ENCODE measurements at places on chromosomes 11 and 22.

DNA sequence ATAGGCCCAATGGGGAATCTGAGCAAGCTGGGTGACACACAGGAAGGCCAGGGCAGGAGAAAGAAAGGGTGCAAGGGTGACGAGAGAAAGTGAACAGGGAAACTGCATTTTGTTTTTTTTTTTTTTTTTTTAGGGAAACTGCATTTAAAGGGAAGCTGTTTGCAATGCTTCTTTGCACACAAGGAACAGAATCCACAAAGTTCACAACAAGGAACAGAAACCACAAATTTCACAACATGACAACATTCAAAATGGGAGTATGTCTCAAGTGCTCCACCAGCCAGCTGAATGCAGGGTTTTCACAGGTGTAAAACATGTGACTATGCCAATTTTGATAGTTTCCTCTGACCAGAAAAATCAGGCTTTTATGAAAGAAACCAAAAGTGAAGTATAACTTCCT lies 6.8 kb upstream of the PLAAT3 start:
- DNase-seq: no peak

DNA sequence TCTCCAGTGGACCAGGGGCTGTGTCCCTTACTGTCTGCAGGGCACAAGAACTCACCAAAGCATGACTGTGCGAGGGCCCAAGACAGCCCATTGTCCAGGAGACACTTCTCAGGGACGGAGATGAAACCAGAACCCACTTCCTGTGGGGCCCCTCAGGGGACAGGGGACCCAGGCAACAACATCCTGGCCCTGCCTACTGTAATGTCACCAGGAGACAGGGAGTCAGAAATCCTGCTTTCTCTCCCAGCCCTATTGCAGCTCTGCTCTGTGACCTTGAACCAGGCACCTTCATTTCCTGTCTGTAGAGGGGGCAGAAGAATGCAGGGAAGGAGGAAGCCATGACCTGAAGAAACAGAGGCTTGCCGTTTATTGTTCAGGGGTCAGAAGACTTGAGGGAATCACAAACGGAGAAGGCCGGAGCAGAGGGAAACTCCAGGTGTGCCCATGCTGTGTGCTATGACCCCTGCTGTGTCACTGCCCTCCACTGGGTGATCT lies 98.0 kb downstream of the NAT10 start:
- peak; percentile 40 for DNase-seq

DNA sequence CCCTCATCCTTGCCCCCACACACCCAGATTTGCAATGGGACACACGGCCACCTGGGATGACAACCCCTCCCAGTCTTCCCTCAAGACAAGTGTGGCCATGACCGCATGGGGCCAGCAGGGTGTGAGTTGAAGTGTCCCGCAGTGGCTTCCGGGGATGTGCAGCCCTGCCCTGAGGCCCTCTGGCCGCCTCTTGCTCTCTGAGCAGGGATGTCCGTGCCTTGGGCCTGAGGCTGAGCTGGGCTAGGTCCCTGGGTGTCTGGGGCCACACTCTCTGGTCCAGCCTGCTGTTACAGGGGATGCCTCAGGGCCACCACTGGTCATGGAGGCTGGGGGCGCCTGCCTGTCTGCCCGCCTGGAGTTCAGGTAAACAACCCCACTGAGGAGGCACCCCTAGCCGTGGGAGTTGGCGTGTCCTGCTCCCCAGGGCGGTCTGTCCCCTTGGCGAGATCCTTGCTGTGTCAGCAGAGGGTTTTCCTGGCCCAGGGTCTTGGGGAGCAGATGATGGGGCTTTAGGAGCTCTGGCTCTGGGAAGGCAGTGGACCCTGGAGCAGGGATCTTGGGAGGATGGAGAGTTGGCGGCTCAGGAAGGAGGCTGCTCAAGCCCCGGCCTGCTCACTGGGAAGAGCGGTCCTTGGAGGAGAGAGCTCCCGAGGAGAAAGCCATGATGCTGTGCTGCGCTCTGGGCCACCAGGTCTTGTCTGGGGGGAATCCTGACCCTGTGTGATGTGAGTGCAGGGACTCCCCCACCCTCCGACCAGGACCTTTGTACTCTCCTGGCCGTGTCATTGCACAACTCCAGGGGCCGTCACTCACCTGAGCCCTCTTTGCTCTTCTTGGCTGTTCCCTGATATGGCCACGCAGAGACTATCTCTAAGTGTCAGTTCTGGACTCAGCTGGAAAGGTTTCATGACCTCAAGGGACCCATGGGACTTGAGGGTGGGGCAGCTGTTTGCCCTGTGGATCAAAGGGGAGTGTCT lies 67.9 kb downstream of the KCNQ1 start:
- no peak for DNase-seq

GRCh38 chr11:7538466-7539454 lies 25.0 kb downstream of the PPFIBP2 start:
- no peak for DNase-seq
